Glomerular endothelial cell (primary cell): ENCODE measurements at places on chromosomes 7 and 10. TPM values are rescaled to one million over a fixed set of nuclear protein-coding genes. Genes with fewer than 3 reads are reported as not detected.

Gene GUSB
- total RNA-seq, result 12.0 and 38.0 TPM in 2 replicates

Gene FAM241B
- 1.6 and 1.8 TPM in 2 replicates for total RNA-seq

Gene GPR15LG
- not detected in 2 replicates for total RNA-seq

GRCh38 chr10:69614130-69614529, 15.9 kb upstream of the FAM241B start:
- no peak for DNase-seq

GRCh38 chr10:94846204-94846603, 83.7 kb downstream of the CYP2C19 start:
- no peak for DNase-seq

GRCh38 chr7:21903020-21903786, 42.5 kb downstream of the CDCA7L start:
- DNase-seq, result no peak

DNA sequence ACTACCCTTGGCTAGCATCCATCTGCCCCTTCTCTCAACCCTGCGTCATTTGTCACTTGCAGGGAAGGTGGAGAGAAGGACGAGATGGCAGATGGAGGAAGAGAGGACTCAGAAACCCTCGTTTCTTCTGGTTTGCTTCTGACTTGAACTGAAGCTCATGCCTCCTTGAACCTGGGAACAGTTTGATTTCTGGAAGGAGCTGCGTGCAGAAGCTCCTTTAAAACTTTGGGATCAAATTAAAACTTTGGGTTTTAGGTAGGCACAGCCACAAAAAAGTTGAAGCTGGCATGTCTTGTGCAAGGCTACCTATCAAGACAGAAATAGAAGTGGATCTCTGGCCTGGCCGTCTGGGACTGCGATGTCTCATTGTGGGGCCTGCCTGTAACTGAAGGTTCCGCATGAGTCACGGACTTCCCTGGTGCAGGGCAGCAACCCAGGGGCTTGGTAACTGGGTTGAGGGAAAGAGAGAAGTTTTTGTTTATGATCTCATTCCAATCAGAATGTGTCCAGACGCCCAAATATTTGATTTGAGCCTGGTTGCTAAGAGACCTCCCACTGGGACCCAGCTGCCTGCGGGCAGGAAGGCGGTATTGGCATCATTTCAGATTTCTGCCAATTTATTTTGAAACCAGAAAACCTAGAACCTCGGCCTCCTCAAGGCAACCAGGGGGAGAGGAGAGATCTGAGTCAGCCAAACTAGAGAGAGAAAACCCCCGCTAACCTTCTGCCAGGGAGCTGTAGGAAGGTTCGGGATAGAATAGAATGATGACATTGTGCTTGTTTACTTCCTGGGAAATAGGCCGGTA, 15.8 kb upstream of the CAMK1D start:
- DNase-seq, result peak; percentile 5

GRCh38 chr7:148783801-148784527, 85.3 kb downstream of the CUL1 start:
- DNase-seq, result no peak

DNA sequence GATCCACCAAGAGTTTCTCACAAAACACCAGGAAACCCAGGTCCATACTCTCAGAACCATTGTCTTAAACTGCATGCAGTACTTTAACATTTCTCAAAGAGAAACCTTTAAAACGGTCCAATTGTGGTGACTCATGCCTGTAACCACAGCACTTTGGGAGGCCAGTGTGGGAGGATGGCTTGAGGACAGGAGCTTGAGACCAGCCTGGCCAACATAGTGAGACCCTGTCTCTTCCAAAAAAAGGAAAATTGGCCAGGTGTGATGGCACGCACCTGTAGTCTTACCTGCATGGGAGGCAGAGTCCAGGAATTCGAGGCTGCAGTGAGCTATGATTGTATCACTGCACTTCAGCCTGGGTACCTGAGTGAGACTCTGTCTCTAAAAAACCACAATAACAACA, 97.5 kb upstream of the OIT3 start:
- DNase-seq, result no peak

GRCh38 chr7:80679921-80680907, 41.8 kb downstream of the CD36 start:
- no peak for DNase-seq

DNA sequence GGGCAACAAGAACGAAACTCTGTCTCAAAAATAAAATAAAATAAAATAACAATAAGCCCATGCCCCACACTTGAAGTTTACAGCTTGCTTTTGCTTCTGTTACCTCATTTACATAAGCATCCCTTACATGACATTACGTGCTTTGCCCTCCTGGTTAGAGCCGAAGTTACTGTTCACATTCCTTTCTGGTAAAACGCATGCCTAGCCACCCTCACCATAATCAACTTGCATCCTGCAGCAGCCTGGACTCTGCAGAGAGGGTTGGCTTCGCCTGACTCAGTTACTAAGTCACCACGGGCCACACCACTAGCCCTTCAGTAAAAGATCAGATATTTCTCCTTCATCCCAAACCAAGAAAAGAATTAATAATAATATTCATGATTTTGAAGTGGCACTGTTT, 736.0 kb upstream of the AUTS2 start:
- no peak for DNase-seq
